ENCODE measurements at places on chromosomes 12 and 14.

- DNase-seq = no peak
Observed at GRCh38 chr14:23052671-23053070, 4.6 kb downstream of the CDH24 start.

DNA sequence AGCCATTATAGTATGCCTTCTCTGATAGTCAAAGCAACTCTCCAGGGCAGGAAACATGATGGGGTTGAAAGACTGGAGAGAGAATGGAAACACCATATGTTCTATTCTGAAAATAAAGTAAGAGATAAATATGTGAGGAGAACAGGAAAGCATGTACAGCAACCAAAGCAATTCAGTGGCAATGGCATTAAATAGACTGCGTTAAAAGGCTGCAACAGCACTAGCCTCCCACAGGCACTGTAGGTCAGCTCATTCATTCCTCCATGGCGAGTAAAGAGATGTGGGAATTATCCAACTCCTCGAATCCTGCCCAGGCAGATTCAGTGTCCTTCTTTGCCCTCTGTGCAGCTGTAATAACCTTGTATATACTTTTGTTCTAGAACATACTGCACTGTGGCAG lies 43.8 kb downstream of the ANO6 start:
- DNase-seq = no peak

- DNase-seq = no peak
Observed at GRCh38 chr12:98256830-98257229, 258.6 kb upstream of the TMPO start.

DNA sequence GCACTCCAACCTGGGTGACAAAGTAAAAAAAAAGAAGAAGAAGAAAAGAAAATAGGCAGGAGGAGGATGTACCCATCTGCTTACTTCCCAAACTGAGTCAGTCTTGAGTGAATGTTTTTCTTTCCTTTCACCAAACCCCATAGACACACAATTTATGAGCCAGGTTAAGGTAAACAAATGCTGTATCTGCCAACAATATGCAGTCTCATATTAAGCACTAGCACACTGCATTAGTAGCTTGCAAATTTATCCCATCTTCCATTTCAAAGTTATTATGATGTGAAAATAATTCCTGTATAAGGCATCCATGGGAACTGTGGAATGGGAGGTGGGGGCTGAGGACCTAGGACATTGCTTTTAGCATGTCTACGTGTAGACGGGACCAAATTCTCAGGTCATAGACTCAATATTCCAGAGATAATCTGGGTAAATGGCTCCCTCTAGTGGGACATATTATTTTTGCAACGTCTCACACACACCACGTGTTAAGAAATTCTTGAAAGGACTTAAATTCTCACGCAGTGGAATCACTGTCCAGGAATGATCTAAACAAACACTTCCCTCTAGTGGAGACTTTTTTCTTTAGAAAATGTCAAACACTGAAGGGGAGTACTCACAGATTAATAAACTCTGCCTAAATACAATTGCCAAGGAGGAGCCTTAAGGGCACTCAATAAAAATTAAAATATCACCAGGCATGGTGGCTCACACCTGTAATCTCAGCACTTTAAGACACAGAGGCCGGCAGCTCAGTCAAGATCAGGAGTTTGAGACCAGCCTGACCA lies 17.1 kb upstream of the OR10P1 start:
- DNase-seq = peak; percentile 11

DNA sequence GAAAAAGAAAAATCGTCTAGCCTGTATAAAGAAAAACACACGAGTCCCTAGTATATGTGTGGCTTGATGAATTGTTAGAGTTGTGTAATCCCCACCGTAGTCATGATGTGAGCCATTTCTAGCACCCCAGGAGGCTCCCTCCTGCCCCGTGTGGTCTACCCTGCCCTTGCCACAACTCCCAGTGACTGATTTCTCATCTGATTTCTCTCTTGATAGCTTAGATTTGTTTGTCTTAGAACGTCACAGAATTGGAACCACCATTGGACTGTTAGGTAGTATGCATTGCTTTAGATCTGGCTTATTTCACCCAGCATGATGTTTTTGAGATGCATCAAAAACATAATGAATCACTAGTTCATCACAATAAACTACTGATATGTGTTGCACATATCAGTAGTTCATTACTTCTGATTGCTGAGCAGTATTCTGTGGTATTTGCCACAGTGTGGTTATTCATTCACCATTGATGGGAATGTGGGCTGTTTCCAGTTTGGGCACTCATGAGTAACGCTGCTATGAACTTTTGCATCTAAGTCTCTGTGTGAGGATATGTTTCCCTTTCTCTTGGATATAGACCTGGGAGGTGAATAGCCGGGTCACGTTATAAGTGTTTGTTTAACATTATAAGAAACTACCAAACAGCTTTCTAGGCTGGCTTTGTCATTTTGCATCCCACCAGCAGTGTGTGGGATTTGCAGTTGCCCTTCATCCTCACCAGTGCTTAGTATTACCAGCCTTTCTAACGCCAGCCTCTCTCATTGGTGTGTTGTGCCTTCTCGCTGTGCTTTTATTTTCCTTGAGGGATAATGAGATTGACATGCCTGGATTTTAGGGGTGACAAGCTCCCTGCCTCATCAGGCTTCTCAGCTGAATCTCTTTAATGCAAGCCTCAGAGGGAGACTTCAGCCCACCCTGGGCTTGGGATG lies 31.9 kb upstream of the NCOR2 start:
- no peak for DNase-seq

- DNase-seq = no peak
Observed at GRCh38 chr12:72148709-72149108, 123.5 kb upstream of the TRHDE start.

DNA sequence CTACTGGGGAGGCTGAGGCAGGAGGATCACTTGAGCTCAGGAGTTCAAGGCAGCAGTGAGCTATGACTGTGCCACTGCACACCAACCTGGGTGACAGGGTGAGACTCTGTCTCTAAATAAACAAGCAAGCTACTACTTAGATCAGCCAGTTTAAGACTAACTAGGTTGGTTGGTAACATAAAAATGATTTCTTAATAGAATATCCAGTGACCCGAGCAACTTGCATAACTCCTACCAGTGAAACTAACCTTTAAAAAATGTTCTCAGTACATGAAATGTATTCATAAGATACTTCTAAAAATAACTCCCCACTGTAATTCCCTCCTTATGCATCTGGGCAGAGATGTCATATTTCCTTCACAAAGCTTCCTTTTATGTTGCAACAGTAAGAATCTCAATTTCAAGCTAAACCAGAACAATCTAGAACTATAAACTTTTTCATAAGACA lies 15.9 kb downstream of the TAOK3 start:
- DNase-seq = no peak

- DNase-seq = no peak
Observed at GRCh38 chr14:103230658-103231334, 103.2 kb upstream of the EIF5 start.

DNA sequence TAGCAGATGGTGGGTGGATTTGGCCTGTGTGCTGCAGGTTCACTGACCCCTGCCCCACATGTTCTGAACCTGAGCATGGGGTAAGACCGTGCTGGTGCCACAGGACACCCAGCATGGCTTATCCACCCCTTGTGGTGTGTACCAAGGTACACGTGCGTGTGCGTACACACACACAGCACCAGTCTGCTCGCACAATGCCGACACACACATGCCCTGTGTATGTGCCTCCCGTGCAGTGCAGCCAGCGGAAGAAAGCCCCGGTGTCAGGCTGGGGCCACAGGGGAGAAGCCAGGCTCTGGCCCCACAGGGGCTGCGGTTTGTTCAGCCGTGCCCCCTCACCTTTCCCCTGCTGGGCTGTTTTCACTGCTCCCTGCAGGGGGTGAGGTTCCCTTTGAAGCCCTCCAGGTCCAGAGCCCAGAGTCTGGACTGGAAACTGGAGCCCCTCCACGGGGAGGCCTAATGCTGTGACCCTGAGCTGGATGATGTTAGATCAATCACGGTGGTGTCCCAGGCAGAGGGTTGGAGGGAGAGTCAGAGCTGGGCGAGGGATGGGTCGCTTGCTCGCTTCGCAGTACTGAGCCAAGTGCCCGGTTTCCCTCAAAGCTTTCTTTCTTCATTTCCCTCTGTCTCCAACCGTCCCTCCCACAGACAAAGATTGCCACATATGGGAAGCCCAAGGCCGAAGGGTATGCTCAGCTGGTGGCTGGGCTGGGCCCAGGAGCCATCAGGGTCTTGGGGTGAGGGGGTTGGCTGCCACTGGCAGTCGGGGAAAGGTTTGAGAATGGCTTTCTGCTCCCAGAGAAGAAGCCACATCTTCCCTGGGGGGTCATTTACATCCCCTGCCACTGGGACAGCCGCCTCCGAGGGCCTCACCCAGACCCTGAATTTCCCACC lies 6.2 kb downstream of the DTX1 start:
- no peak for DNase-seq

- DNase-seq = no peak
Observed at GRCh38 chr14:50859296-50859624, 12.6 kb upstream of the ABHD12B start.

DNA sequence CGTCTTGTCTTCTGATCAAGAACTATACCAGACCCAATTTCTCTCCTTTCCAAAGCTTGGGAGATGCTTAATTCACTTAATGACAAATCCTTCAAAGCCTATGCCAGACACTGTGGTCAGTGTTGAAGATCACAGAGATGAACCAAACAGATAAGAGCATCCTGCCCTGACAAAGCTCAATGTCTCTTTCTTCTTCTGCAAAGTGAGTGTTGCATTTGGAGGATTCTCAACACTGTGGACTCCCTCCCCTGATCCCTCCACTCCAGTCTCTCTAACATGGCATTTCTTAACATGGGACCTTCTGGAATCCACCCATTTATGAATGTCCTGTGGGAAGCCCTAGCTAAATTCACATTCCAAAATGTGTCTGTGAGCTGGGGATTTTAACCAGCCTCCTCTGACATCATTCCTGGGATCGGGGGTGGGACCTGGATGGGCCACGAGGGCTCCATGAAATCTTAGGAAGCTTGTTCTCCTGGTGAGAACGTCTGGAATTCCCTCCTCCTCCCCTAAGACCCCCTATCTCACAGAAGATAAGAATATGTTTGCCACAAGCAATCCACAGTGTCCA lies 20.3 kb downstream of the SYNE3 start:
- DNase-seq = no peak

DNA sequence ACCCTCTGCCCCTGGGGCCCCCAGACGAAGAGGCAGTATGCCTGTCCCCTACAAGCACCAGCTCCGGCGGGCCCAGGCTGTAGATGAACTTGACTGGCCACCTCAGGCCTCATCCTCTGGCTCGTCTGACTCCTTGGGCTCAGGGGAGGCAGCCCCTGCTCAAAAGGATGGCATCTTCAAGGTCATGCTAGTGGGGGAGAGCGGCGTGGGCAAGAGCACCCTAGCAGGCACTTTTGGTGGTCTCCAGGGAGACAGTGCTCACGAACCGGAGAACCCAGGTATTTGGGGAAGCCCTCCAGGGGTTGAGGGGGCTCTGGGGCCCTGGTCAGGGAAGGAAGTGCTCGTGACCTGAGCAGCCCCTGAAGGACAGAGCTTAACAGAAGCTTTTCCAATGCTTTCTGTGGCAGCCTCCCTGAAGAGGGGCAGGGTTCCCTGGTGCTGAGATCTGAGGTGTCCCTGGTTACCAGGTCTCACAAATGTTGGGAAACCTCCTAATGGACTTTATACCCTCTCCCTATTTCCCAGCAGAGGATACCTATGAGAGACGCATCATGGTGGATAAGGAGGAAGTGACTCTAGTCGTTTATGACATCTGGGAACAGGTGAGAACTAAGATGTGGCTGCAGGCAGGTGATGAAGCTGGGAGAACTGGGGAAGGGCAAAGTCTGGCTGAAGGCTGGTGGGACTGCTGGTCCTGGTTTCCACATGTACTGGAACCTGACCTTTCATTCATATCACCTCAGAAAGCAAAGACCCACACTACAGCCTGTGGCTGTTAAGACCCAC lies 1.9 kb downstream of the REM2 start:
- DNase-seq = no peak

DNA sequence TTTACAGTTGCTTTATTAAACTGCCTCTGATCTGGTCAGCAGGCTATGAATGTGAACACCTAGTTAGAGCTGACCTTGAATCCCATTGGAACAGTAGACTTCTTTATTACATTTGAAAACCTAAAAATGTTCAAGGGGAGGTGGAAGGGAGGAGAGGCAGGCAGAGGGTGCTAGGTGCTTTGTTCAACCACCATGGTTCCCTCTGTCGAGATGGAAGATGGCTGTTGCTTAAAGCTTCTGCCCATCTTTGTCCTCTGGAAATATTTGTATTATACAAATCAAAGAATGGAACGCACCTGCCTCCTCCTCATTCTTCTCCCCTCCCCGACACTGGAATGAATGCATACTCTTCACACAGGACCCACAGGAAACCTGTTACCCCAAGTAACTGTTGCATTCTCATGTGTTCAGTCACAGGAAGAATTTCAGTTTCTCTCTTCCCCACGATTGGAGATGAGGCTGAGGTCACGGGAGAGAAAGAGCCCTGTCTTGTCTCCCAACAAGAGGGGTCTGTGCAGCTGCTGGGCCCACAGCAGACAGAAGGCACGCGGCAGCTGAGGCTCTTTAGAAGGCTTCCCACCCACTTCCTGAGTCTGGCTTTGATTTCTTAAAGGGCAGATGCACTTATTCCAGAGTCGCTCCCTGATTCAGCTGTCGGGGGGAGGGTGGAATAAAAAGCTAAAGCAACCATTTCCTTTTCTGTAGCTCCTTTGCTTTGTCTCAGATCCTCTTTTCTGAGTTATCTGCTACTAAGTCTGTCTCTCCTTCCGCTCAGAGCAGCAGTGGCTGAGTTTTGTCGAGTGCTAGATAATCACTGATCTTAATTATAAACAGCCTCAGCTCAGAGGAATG lies 217.9 kb upstream of the BTG1 start:
- DNase-seq = no peak

DNA sequence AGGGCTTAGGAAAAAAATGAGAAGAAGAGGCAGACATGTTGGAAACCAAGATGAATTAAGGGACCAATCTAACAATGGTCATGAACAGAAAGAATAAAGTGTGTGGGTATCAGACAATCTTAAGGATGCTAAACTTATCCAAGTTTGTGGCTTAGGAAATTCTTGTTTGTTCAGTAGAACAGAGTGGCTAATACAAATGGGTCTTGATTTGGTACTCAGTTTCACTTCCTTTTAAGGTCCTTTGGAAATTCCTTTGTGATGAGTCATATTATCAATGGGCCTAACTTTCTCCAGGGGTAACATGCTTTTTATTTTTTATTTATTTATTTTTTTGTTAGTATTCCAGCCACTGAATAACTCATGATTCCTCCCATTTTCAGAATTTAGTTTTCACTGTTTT lies 1154.7 kb upstream of the FLRT2 start:
- no peak for DNase-seq

GRCh38 chr14:71780822-71781221 lies 151.4 kb upstream of the RGS6 start:
- no peak for DNase-seq

All from thyroid gland (tissue), 4 donors.